ENCODE measurements at places on chromosomes 4 and X.

DNA sequence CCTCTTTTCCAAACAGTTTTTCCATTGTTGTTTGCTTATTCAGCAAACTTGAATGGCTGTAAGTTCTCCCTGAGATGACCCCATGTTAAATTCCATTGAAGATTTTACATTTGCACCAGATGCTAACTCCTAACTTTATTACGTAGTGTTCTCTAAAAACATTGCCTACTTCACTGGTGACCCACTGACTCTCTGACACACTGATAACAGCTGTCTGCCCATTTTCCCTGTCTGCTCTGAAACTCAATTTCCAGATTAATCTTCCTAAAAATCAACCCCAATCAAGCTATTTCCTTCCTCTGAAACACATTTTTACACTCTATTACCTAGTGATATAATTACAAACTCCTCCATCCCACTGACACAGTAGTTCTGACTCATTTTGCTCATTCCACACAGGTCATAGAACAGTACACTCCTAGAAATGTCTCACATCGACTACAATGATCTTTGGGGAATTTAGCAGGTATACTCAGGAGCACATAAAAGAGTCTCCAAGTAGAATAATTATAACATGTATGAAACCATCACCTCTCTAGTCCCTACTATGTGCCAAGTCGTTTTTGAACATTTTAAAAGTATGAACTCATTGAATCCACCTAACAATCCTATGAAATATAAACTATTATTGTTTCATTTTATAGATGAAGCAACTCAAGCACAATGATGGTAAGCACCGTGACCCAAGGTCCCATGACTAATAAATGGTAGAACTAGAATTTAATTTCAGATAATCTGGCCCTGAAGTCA lies 210.9 kb downstream of the SLIT2 start:
- no peak for DNase-seq

DNA sequence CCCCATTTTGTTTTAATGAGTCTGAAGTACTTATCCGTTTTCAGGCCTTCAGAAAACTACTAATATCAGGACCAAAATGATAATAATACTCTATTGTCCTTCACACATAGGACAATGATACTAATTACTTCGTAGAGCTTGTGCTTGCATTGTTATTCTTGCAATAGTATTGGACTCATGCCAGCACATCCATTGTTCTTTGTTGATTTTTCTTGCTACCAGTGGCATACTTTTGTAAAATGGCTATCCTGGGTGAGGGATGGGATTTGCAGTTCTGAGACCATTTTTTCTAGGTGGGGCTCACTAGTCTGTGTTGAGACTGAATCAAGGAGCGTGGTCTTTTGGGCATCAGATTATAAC lies 195.3 kb downstream of the MAML3 start:
- no peak for DNase-seq

DNA sequence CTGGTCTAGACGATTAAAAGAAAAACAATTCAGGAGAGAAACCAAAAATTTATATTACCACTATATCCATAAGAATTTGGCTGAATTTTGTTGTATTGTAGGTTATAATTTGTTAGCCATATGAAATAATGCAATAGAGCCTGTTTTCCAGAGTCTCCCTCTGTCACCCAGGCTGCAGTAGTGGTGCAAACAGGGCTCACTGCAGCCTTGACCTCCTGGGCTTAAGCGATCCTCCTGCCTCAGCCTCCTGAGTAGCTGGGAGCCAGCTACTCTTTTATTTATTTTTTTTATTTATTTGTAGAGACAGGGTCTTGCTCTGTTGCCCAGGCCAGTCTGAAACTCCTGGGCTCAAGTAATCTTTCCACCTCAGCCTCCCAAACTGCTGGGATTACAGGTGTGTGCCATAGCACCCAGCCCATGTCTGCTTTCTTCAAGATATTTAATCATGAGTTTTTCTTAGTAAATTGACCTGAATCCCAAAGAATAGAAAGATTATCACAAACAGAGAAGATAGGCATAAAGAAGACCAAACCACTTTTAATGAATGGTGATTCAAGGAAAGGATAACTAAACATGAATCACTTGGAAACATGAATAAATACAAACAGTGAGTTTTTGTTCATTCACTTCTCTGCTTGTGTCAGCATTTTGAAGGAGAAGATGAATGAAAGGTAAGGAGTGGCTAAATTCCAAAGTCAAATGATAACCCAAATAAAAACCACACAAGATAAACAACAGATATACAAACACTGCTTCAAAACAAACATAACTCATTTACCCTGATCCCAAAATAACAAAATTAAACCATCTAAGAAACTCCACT lies 82.1 kb downstream of the PPP3CA start:
- no peak for DNase-seq

DNA sequence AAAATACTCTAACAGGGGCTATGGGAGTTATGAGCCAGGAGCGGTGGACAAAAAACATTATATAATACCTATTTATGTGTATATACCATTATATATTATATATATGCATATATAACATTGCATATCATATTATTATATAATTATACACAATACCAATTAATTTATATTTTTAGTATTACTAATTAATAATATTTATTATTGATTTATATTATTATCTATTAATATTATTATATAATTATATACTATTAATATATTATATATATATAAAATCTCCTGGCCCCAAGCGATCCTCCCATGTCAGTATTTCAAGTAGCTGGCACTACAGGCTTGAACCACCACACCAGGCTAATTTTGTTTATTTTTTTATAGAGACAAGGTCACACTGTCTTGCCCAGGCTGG lies 73.8 kb upstream of the JADE1 start:
- no peak for DNase-seq

- no peak for DNase-seq
Measured at GRCh38 chrX:96445531-96446065, 239.0 kb upstream of the DIAPH2 start.

- no peak for DNase-seq
Measured at GRCh38 chr4:106478152-106478551, 109.6 kb upstream of the GIMD1 start.

GRCh38 chrX:41332408-41333002 lies 1.5 kb upstream of the DDX3X start:
- DNase-seq = no peak

DNA sequence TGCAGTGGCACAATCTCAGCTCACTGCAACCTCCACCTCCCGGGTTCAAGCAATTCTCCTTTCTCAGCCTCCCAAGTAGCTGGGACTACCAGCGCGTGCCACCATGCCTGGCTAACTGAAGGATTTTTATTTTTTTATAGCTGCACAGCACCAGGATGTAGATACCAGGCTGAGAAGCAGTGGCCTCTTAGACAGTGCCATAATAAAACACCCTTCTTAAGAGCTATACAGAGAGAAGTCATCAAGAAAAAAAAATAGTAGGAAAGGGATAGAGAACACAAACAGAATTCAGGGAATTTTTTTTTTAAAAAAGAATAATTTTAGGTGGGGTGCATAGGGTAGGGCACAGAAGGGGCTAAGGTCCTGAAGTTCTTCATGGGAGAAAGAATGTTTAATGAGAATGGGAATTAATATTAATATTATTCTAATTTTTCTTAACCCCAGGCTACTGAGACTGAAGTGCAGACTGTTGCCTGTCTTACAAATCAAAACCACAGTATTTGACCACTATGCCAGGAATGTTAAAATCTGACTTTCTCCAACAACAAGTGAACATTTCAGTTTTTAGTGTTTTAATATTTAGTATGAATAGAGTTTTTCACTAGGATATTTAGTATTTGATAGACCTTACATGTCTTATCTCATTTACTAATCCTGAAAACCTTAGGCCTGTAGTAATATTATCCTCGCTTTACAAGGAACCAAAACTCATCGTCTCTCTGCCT lies 146.7 kb downstream of the KCNIP4 start:
- DNase-seq = no peak

- no peak for DNase-seq
Measured at GRCh38 chr4:143282211-143282707, 54.4 kb upstream of the GAB1 start.

DNA sequence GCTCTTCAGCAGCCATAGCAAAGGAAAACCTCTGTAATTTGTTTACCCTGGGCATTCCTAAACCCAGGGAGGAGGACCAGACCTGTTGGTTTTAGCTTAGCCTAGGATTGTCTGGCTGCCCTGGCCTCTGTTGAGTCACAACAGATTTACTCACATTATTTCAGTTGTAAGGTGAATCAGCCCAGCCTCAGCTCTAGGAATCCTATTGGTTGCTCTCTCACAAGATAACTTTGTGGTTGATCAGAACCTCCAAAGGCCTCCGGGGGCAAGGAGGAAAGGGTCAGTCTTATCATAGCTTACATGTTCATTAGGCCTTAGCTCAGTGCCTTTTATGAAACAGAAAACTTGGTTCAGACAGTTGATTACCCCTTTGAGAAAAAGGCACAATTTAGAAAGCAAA lies 41.0 kb downstream of the PDK3 start:
- DNase-seq = no peak

DNA sequence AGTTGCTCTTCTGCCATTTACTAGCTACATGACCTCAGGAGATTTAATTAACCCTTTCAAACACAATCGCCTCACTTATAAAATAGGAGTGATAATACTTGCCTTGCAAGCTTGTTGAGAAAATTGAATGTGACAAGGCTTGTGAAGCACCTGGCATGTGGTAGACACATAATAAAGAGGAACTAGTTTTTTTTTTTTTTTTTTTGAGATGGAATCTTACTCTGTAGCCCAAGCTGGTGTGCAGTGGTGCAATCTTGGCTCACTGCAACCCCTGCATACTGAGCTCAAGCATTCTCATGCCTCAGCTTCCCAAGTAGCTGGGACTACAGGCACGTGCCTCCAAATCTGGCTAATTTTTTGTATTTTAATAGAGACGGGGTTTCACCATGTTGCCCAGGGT lies 73.7 kb upstream of the STIM2 start:
- no peak for DNase-seq

GRCh38 chr4:155543126-155543765 lies 123.4 kb upstream of the GUCY1A1 start:
- no peak for DNase-seq

GRCh38 chr4:140858897-140859296 lies 102.7 kb upstream of the TBC1D9 start:
- no peak for DNase-seq

GRCh38 chr4:71379126-71379525 lies 40.3 kb downstream of the SLC4A4 start:
- no peak for DNase-seq

DNA sequence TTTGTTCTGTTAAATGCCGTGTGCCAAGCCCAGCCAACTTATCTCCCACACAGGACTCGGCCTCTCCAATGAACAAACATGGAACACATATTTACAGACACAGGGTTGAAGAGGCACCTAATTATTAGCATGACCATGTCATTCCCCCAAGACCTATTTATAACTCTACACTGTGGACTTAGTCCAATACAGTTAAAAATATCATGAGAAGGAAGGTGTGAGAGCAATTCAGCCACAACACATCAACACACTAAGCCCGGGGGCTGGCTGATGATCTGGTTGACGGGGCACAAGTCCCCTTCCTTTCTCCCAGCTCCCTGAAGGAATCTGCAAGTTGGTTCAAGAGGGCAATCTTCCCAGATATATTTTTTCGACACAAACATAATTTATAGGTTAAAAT lies 28.1 kb downstream of the MANBA start:
- DNase-seq = no peak

DNA sequence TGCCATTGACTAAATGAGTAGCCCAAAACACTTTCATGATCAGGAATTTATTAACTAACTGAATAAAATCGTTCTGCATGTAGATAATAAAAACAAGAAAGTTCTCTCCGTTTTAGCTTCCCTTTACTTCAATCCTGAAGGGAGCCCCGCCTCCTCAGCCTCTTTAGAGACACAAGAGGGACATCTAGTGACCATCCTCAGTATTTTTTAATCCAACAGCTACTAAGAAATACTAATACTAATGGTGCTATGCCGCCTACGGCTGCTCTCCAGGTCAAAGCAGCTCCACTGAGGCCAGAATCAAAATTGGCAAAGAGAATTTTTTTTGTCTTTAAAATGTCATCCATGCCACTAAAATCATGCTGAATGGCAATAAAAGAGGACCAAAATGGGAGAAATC lies 3.2 kb upstream of the PCDH19 start:
- peak; percentile 37 for DNase-seq

GRCh38 chrX:63613531-63614028 lies 171.4 kb downstream of the ARHGEF9 start:
- DNase-seq = no peak

DNA sequence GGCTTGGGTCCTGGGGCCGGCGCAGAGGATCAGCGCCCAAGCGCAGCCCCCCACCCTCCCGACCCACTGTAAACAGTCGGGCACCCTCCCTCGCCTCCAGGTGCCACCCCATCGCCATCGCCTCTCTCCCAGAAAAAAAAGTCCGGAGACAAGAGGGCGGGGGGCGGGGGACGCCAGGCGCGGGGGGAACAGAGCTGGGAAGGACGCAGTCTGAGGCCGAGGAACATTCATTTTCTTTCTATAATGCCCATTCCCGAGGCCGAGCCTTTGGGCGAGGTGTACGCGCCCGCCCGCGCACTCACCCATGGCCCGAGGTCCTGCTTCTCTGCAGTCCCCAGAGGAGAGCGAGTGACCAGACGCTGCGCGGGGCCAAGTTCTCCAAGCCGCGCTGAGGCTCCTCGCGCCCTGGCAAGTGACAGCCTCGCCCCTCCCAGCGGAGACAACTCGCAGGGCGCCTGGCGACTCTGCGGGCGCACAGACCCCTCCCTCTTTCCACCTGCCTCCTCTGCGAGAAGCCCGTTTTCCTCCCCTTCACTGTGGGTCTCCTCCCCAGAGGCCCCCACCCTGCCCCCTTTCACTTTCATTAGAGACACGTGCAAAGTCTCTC lies 63.5 kb upstream of the WDR17 start:
- DNase-seq = peak; percentile 54

GRCh38 chrX:43747476-43747875 lies 91.4 kb downstream of the MAOA start:
- DNase-seq = no peak

DNA sequence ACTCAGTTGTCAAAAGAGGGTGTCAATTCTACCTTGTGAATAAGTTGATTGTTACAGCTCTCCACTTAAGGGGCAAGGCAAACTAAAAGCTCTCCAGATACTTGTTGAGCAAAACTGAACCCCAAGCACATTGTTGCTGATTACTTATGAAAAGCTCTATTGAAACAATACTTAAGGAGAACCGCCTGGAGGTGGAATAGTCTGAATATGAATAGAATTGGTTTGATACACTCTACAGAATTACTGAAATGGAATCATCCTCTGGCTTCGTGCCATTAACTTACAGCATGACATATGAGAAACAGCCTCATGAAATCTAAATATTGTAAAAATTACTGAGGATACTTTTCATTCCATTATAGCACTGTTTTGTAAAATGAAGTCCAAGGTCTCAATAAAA lies 127.0 kb upstream of the SH3RF1 start:
- no peak for DNase-seq

- no peak for DNase-seq
Measured at GRCh38 chr4:40003986-40004385, 26.3 kb upstream of the PDS5A start.

GRCh38 chrX:147935156-147935758 lies 23.5 kb downstream of the FMR1 start:
- no peak for DNase-seq

DNA sequence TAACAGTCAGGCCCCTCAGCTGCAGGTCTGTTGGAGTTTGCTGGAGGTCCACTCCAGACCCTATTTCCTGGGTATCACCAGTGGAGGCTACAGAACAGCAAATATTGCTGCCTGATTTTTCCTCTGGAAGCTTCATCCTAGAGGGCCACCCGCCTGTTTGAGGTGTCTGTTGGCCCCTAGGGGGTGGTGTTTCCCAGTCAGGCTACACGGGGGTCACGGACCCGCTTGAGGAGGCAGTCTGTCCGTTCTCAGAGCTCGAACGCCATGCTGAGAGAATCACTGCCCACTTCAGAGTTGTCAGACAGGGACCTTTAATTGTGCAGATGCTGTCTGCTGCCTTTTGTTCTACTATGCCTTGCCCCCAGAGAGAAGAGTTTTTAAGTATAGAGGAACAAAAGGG lies 160.8 kb downstream of the DKK2 start:
- DNase-seq = no peak

All from frontal cortex (tissue), 4 donors.